Aortic smooth muscle cell (primary cell): ENCODE measurements at places on chromosomes 5 and 9. TPM values are rescaled to one million over a fixed set of nuclear protein-coding genes. Genes with fewer than 3 reads are reported as not detected.

Gene ORM2
- total RNA-seq, result not detected in 2 replicates

Gene PRELID2
- total RNA-seq, result 28.8 and 44.0 TPM in 2 replicates

Gene FBXO10
- total RNA-seq, result 8.3 and 9.5 TPM in 2 replicates

Gene IFNB1
- total RNA-seq, result not detected in 2 replicates

Gene LRRC19
- not detected in 2 replicates for total RNA-seq

Gene PCDHGC4
- total RNA-seq, result 2.0 and 3.2 TPM in 2 replicates
